ENCODE measurements at places on chromosomes 12 and 14. TPM values are rescaled to one million over a fixed set of nuclear protein-coding genes. Genes with fewer than 3 reads are reported as not detected.

The GALNT9 gene
- total RNA-seq = not detected

- no peak overlapping the region for H3K4me3 ChIP-seq
- DNase-seq = peak; percentile 87
- H3K36me3 ChIP-seq = no peaks in the 10 kb centered on the region
- H3K27me3 ChIP-seq = no peaks in the 10 kb centered on the region
Measured at GRCh38 chr12:19643635-19644034, 204.3 kb downstream of the AEBP2 start.

DNA sequence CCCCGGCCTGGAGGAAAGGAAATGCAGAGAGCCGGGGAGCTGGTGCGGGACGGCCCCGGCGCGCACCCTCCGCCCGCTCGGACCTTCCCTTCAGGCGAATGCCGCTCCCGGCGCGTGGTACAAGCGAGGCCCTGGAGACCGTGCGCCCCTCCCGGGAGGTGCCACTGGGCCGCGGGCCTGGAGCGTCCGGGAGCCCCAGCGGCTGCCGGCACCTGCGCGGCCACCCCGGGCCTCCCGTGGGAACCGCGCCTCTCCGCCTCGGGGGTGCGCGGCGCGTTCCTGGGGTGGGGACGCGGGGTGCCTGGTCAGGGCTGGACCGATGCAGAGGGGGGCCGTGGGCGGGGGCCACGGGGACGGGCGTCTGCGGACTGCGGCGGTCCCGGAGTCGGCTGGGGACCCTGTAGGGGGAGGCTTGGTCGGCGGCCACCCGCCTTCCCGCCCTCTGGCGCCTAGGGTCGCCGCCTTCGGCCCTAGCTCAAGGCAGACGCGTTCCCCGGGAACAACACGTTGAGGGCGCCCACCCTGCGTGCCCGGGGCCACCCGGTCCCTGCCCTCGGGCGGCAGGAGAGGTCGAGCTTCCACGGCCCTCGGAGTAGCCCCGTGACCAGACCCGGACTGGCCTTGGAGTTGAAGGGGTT lies 599 bp downstream of the PAPLN start:
- DNase-seq = peak; percentile 62
- peak overlapping the region; percentile 71 for H3K4me3 ChIP-seq
- H3K36me3 ChIP-seq = no peaks in the 10 kb centered on the region

DNA sequence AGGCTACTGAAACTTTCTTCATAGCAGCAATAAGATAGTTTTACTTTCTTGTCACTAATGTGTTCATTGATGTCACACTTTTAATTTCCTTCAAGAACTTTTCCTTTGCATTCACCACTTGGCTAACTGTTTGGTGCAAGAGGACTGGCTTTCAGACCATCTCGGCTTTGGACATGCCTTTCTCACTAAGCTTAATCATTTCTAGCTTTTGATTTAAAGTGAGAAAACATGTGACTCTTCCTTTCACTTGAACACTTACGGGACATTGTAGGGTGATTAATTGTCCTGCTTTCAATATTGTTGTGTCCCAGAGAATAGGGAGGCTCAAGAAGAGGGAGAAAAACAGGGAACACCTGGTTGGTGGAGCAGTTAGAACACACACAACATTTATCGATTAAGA lies 41.9 kb downstream of the IFNG start:
- no peak overlapping the region for H3K27ac ChIP-seq
- no peak overlapping the region for H3K4me3 ChIP-seq
- no peak for DNase-seq
- H3K27me3 ChIP-seq = no peaks in the 10 kb centered on the region
- peaks cover 6% of the 10 kb centered on the region for H3K4me1 ChIP-seq

Measured in neural progenitor cell (in vitro differentiated cells).